Stimulated activated CD8-positive, alpha-beta memory T cell treated with anti-CD3 and anti-CD28 coated beads, Interleukin-4, amount 100 ng/mL, for 1 hour (primary cell): ENCODE measurements at places on chromosomes 5 and 9.

- no peak for DNase-seq
These were observed 2.6 kb upstream of the SLC28A3 start for GRCh38 chr9:84343111-84343521.

DNA sequence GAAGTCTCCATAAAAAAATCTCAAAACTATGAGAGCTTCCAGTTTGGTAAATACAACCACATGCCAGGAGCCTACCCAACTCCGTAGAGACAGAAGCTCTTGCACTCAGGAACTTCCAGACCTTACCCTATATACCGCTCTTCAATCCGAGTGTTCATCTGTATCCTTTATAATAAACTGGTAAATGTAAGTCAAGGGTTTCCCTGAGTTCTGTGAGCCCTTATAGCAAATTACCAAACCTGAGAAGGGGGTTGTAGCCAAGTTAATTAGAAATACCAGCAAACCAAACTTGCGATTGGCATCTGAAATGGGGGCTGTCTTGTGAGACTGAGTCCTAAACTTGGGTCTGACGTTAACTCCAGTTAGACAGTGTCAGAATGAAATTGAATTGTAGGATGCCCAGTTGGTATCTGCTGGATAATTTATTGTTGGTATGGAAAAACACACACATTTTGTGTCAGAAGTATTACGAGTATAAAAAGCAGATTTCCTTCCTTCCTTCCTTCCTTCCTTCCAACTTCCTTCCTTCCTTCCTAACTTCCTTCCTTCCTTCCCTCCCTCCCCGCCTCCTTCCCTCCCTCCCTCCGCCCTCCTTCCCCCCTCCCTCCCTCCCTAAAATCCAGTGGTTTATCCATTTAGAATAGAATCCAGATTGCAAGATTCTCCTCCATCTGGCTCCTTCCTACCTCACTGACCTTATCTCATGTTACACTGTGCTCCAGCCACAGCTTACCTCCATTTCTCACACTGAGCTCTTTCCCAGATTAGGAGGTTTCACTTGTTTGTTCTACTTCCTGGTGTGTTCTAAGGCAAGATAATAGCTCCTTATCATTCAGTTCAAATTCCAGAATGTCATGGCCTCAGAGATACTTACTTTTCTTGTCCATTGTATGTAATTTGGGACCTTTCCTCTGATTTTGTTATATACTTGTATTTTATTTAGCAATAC is 196.7 kb downstream of the WDR70 start:
- DNase-seq = no peak

DNA sequence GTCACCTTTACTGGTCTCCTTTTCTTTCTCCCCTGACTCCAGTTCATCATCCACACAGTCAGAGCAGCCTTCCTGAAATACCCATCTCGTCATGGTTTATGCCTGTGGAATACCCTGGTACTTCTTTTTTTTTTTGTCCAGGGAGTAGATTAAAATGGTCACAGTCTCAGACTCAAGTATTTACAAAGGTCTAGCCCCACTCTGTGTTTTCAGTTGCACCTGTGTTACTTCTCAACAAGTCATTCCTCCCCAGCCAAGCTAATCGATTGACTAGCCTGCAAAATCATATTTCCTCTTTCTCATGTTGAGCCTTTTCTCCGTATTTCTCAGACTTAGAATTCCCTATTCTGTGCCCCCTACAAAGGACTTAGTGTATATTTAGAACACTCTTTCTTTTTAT is 155.2 kb upstream of the KCNN2 start:
- no peak for DNase-seq

DNA sequence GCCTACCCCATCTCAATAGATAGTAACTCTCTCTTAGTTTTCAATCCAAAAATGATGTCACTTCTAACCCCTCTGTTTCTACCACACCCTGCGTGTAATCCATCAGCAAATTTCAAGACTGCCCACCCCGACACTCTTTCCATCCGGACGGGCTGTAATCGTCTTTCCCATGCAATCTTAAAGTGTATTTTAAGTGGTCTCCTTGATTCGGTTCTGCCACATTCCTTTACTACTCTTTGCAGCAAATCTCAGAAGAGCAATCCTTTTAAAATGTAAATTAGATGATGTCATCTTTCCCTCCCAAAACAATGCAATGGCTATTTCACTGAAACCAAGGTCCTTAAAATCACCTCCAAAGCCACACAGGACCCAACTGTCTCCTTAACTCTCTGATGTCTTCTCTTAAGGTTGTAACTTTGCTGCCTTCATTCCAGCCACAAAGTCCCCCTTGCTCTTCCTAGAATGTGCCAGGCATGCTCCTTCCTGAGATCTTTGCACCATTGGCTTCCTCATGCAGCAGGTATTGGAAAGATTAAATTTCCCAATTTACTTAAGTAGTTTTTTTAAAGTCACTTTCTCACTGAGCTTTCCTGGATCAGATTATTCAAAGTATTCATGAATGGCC is 932.5 kb upstream of the WWC1 start:
- DNase-seq = no peak

- no peak for DNase-seq
These were observed at the start of gene HMHB1 for GRCh38 chr5:143812085-143812705. Gene HMHB1 (plus strand): TSS chr5:143812161.
